Suppressor macrophage treated with lipopolysaccharide for 1 hour (primary cell): ENCODE measurements at places on chromosomes 3 and 15.

DNA sequence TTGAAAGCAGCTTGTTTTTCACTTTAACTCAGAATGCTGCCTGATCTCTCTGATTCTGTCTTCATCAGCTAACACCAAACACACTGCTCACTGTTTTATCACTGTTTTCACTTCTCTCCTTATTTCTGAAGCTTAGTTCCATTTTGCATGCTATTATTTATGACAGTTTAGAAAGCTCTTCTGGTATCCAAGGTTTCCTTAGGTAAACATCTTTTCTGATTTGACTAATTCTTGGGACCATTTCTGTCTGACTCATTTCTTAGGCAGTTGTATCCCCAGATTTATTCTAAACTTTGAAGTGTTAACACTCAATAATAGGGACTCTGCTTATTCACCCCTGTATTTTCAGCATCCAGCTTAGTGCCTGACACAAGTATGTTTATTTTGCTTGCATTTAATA is 167.7 kb downstream of the BCHE start:
- no peak for DNase-seq

DNA sequence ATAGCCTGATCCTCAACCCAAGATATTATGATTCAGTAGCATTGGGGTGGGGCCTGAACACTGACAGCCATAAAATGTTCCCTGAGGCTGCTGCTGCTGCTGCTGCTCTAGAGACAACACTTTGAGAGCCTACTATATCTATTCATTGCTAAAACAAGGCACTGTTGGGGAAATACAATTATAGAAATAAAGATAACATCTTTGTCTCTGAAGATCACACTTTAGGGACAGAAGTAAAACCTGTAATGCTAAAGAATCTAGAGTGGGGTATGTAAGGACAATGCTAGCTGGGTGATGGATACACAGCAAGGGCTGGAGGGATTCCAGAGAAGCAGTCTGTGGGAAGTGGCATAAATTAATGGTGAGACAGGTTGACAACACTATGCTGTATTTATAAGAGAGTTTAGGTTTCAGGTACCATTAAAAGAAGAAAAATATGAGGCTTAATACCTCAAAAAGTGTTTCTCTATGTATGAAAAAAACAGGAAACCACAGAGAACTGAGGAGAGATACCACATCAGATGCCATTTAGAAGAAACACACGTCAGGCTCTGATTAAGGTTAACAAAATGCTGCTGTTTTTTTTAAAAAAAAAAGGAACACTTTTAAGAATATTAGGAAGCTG is 115.9 kb downstream of the CBLB start:
- DNase-seq, result no peak

GRCh38 chr15:43376017-43376705 is 5.3 kb downstream of the TUBGCP4 start:
- DNase-seq, result peak; percentile 47

GRCh38 chr3:11452885-11453847 is 181.0 kb downstream of the ATG7 start:
- peak; percentile 39 for DNase-seq

DNA sequence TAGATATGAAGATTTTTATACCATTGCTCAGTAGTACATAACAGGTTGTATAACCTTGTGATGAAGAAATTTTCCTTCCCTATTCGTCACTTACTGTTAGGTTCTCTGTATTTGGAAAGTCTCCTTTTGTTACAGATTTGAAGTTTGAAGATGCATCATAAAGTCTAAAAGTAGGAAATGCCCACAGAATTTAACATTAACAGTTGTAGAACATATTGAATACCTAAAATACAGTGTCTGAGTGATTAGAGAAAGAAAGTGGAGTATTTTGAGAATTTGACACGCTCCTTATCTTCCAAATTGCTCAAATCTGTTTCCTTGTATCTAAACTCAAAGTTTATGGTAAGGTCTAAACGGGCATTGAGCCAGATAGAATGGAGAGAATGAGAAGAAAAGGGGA is 111.3 kb downstream of the MBNL1 start:
- DNase-seq, result peak; percentile 64

DNA sequence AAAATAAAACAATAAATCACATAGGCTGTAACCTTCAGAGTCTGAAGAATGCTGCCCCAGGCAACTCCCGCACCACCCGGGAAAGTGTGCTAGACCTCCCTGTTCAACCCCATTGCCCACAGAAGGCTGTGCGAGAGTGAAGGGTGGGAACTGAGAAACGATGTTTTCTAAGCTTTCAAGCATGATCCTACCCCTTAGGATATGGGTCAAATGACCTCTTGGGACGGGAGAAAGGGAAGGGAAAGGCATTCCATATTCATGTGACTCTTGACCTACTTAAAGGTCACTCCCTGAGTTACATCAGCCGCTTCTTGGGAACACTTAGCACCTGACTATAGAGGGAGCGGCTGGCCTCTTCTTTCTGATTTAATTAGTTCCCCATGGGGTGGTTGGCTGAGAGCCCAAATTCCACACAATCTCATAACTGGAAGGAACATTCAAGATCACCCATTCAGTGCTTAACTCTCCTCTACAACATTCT is 114.7 kb upstream of the SLC24A5 start:
- no peak for DNase-seq
